Globus pallidus (tissue), 1 donor: ENCODE measurements at places on chromosomes 5 and 9.

DNA sequence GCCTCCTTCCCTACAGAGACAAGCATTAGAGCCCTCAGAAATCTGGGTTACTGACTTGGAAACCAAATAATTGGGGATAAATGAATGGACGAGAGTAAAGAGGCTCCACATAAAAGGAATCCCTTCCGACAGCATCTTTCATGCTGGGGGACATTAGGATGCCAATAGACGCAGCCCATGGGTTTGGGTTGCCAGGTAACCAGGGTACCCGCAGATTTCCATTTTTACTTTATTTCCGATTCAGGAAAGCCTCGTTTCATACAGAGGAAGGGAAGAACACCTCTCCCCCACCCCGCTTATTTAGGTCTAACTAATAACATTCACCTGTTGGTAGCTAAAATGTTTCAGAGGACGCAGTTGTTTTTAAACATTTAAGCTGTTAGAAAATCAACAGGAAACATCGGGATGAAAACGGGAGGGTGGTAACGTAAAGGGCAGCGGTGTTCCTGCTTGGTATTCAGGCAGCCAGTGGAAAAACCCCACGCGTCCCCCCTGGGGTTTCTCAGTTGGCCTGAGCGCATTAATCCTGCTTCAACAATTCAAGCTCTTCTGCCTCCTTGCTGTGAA, 179.5 kb downstream of the YTHDC2 start:
- no peak for DNase-seq

GRCh38 chr9:126128494-126129142, 198.0 kb upstream of the MVB12B start:
- DNase-seq, result no peak

DNA sequence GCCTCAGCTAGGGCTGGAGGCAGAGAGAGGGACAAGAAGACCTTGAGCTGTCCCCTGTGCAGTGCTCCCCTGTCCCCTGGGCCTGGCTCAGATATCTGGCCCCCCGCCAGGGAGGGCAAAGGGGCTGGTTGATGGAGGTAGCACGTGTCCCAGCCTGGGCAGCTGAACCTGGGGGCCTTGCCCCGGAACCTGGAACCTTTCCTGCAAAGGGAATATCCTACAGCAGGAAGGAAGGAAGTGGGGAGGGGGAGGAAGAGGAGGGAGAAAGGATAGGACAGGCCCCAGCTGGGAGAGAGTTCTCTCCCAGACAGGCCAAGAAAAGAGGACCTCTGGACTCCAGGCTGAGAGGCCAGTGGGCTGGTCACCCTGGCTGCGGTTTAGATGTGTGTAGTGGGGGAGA, 27.6 kb upstream of the PSD2 start:
- DNase-seq, result no peak

DNA sequence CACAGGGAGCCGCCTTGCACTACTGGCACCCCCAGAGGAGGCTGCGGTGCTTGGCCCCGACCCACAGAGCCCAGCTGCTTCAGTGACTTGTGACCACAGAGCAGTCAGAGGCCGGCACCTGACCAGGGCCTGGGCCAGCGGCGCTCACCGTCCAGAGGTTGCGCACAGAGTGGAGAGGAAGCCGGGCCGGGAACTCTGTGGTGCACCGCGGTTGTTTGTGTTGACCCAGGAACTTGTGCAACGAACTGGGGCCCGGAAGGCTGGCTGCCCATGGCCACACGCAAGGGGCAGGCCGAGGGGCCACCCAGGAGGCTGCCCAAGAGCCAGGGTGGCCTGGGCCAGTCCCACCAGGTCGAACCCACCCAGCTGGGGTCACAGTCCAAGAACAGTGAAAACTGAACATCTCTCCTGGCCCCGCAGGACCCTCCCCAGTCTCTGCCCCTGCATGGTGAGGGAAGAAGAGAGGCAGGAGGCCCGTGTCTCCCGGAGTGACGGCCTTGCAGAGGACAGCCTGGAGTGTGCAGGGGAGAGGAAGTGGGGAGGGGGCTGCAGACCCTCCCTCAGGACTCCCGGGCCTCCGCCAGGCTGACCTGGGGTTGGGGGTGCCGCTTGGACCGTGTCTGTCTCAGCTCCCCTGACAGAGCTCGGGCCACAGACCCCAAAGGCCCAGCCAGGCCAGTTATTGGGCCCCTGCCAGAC, 42.8 kb upstream of the EGFL7 start:
- DNase-seq, result no peak

GRCh38 chr9:109421026-109421970, 76.8 kb downstream of the PTPN3 start:
- no peak for DNase-seq
